ENCODE measurements at places on chromosomes 12 and 14.

DNA sequence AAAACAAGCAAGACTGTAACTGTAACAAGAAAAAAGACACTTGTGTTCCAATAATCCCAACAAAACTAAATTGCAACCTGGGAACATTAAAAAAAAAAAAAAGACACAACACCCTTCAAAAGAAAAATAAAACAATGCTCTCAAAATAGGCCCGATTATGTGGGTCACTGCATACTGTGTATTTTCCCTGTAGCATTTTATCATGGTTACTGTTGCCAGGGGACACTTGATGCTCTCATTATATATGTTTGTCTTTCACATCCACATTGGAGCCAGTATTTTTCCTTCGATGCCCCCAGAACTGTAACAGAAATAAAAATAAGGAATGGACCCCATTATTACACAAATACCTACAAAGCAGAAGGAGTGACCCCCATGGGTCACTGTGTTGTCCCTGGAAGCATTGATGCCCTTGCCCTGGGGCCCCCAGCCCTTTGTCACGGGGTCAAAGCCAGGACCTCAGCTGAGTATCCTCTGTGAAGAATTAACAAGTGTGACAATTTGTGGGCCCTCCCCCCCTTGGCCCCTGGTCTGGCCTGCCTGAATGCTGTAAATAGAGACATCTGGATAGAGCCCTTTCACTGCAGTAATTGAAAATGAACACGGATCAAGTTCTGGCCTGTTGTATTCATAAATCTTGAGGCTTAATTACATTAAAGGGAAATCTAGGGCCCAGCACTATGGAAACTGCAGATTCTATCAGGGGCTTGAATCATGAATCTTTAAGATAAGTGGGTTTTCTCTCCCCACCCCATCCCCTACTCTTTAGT is 72.8 kb downstream of the C12orf42 start:
- no peak for DNase-seq

DNA sequence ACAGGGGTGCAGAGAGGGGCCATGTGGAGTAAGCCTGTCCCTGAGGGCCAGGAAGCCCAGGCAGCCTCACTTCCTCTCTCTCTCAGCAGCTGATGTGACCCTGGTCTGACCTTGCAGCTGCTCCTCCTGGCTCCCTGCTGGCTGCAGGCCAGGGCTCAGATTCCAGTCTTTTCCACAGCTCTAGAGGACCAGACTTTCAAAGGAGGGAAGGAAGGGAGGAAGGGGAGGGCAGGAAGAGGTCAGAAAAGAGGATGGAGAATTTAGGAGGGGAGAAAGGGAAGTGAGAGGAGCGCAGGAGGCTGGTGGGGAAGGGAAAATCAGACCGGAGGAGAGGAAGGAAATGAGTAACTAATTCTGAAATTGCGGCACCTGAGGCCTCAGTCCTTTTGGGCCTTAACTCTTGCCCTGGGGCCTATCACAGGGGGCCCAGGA is 40.9 kb upstream of the VASH1 start:
- DNase-seq = peak; percentile 68

GRCh38 chr12:74980510-74980909 is 229.1 kb downstream of the KCNC2 start:
- DNase-seq = peak; percentile 0

GRCh38 chr14:74299061-74299545 is 3.6 kb downstream of the ABCD4 start:
- DNase-seq = peak; percentile 65

Data from EH (cell line).